ENCODE measurements at places on chromosomes 3 and 15.

DNA sequence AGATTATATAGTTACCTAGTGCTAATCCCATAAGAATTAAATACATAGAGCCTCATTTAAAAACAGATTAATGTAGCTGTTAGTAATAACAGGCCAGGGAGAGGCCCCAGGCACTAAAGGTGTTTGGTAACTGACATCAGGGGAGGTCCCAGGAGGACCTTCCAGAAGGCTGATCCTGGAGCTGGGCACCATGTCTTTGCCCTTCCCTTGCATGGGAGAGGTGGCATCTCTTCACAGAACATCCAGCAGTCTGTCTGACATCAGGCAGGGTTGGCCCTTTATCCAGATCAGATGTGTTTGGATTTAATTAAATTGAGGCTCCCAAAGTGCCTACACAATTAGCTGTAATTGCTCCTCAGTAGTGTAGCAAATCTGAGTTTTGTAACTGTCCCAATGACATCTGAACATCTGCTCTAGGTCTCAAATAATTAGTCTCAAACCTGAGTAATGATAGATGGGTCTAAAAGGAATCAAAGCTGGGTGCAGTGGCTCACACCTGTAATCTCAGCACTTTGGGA lies 53.0 kb downstream of the RLBP1 start:
- DNase-seq = no peak

- no peak for DNase-seq
Observed at GRCh38 chr3:55245351-55245750, 241.8 kb downstream of the WNT5A start.

DNA sequence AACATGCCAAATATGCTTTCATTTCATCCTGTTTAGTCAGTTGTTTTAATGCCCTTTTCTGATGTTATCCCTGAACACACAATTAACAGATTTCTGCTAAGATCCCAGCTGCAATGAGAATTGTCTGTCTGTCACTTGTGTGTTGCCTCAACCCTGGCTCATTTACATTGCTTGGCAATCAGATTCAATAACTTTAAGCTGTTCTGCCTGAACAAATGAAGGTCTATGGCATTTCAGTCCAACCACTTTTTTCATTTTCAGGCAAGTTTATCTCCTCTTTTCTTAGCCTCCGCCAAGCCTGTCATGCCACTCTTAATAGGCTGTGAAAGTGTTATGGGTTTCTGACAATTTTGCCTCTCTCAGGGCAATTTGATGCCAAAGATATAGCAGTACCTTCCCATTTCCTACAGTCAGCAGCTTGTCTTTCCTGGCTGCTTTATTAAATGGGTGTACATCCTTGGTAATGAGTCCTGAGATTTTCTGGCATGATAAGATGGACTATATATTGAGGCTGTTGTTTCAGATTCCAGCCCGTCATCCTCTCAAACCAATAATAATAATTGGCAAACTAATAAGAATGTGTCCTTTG lies 68.7 kb upstream of the ADAMTS9 start:
- DNase-seq = no peak

DNA sequence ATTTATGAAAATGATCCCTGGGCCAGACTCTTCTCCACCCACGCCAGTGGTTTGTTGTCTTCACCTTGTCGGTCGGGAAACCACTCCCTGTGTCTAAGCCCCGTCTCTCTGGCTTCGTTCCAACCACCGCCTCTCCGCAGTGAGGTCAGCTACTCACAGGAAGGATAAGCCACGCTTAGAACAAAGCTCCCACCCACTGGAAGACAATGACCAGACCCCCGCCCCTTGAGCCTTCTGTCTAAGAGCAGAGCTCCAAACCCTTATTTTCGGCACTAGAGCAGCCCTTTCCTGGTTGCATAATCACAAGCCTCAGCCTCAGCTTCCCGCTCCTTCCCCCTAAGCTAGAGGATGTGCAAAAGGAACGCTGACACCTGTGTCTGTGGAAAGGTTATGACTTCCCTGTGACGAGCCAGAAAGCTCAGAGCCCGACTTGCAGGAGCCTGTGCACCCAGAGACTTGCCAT lies 114.9 kb upstream of the MEF2A start:
- no peak for DNase-seq

DNA sequence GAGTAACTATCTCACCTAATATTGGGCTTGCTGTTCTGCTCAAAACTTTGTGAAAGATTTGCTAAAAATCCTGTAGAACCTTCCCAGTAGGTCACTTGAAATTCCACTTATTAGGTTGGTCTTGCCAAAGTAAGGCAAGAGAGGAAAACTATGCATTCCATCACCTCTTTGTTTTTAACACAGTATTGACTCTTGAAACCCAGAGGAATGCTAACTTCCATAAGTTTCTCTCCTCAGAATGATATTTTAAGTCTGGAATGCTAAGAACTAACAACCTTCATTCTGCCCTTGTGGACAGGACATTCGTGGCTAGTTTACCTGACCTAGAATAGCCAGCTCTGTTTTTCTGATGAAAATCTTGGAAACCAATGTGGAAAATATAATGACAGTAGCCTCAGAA lies 154.5 kb downstream of the TMCO5A start:
- no peak for DNase-seq

DNA sequence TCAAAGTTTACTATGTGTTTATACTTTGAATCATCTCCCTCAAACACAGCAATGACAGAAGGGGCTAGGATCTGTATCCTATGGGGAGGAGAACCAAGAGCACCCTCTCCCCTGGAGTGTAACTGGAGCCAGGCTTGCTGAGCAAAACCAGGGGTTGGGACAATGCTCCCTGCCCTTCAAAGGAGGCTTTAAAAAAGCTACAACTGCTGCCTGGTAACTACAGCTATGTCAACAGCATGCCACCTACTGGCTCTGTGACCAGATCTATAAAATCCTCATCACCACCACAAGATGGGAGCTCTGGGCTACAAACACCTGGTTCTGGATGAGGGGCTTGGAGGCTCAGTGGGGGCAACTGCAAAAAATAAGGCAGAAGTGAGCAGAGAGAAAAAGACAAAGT lies 61.9 kb downstream of the ANO10 start:
- no peak for DNase-seq

DNA sequence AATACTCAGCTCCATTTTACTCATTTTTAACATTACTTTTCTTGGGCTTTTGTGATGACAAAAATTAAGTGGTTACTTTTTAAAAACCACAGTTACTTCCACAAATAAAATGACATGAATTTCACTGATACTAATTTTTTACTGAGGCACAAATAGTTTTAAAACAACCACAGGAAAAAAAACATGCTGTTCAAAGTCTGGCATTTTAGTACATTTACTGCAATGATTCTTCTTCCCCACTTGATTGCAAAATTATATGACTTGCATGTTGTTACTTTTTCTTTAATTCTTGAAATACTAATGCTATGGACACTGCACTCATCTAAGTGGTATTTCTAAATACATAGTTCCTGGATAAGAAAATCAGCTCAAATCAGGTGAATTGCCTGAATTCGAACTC lies 24.8 kb upstream of the SLMAP start:
- DNase-seq = no peak

DNA sequence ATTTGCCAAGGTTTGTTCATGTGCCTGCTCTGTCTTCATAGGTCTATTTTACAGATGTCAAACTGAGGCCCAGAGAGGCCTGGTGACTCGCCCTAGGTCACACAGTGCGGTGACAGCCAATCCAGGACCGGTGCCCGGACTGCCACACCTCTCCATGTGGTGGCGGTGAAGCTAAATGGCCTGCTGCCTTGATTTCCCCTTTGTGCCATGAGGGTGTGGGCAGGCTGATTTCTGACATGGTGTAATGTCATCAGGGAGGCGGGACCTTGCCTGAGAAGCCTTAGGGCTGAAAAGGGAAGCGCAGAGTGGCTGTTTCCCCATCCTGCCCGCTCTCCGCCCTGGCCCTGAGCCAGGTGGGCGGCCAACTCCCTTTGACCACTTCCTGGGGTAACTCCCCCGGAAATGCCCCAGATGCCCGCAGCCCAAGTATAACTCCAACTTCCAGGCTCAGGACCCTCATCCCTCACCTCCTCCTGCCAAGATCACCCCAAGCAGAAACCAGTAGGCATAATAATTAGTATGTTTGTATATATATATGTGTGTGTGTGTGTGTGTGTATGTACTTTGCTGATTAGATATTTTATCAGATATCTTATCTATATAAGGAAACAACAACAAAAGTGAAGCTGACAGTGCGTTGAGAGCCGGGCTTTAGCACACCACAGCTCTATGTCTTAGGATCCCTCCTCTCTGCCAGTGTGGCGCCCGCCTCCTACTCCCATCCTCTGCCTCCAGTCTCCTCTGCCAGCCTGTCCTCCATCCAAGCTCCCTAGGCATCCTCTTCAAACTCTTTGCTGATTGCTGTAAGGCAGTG lies 63.9 kb downstream of the IQSEC1 start:
- peak; percentile 49 for DNase-seq

DNA sequence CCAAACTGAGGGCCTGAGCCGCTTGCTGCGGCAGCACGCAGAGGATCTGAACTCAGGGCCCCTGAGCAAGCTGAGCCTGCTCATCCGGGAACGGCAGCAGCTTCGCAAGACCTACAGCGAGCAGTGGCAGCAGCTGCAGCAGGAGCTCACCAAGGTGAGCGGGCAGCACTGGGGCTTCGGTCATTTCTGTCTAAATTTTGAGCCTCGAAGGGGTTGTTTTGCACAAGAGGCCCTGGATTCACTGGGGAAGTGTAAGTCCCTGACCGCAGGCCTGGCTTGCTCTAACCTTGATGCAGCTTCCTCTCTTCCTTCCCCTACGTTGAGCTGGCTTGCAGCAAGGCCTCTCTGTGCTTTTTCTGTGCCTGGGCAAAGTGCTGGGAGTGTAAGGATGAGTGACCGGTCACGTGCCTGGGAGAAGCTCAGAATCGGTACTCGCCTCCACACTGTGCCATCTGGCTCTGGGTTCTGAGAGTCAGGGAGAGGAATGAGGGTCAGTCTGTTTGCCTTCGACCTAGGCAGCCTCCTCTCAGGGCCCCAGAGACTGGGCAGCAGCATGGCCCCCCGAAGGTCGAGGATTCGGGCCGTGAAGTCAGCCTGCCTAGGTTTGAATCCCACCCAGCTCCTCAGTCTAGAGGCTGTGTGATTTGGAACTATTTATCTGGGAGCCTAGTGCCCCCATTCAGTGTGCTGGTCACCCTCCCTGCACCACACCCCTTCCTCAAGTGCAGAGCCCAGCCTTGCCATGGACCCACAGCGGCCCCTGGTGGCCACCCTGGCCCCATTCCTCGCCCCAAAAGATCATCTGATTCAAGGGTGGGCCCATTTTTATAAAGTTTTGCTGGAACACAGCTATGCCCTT lies 1.4 kb downstream of the FES start:
- no peak for DNase-seq

- no peak for DNase-seq
Observed at GRCh38 chr3:133442518-133442917, 42.7 kb downstream of the BFSP2 start.

- DNase-seq = no peak
Observed at GRCh38 chr3:127665586-127665985, 7.2 kb upstream of the ABTB1 start.

DNA sequence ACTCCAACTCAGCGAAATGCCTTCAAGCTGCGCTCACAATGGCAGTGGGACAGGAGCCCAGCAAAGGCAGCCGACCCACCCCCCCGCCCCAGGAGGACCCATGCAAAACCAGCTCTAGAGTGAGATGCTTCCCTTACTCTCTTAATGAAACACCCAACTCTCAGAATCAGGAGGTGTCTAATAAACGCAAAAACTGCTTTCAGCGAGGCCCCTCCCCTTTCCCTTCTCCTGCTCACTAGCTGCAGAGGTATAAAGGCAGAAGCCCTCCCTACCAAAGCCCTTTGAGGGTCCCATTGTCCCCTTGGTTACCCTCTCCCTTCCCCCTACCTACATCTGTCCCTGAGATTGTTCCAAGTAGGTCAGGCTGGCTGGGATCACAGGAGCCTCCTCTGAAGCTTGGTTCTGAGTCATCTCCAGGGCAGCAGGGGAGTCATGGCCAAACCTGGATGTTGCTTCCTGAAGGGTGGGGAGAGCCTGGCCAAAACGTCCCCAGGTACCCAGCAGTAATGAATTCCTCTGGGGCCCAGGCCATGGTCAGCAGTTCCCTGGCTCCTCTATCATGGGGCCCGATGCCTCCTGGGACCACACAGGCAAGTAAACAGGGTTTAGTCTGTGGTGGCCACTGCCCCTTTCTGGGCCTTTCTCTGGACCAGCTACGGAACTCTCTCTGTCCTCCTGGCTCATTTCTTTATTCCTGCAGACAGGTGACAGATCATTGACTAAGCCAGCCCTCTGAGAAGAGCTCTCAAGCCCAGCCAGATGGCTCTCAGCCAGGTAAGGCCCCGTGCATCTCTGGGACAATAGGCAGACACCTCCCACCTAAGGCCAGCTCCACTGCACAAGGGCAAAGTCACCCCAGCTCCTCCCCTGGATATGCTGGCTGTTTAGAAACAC lies 8.6 kb downstream of the KLHL25 start:
- no peak for DNase-seq

DNA sequence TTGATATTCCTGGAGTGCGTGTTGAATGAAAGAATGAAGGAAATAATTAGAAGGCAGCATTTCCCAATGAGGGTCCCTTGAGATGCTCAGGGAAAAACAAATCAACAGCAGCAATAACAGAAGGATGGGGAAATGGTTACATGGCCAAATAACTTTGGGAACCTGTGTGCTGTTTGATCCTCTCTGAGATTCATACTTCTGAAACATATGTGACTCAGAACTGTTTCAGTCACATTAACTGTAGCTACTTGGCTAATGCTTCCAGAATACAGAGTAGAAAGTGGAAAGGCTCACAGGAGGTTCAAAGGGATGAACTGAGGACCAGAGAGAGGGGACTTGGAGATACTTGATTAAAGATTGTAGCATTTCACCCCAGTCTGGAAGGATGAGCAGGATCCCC lies 258.2 kb downstream of the SLCO3A1 start:
- DNase-seq = no peak

DNA sequence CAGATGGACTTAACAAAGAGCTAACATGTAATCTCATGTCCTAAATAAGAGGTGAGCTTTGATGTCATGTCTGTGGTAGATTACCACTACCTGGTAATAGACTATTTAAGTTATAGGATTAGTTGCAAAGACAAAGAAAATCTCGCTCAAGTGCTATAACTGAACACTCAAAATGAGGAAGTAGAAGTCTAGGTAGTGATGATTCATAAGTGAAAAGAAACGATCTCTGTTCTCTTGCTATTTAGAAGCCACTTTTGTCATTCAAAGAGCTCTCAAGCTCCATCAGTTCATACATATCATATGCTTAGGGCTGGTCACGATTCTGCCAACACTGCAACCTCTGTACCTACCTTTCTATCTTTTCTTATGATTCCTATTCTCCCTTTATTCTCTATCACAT lies 110.9 kb downstream of the EDEM1 start:
- DNase-seq = no peak

Measured in muscle of back (tissue), 13 donors.